ENCODE measurements at places on chromosomes 3 and 15. TPM values are rescaled to one million over a fixed set of nuclear protein-coding genes. Genes with fewer than 3 reads are reported as not detected.

DNA sequence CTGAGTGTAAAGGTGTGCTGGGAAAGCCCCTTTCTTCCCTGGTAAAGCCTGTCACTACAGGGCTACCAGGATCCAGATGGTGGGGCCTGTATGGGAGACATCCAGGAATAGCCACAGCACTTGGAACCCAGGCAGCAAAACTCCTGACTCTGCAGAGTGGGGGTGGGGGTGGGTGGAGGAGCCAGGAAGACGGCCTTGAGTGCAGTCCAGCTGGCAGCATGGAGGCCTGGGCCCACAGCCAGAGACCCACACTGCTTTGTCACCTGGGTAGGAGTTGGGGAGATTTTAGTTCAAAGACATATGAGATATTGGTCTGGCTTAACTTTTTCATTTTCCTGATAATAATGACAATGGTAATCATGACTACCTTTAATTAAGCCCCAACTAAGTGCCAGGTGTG lies 116.7 kb upstream of the MRPS22 start:
- H3K27ac ChIP-seq: no peak overlapping the region
- no peak overlapping the region for H3K4me3 ChIP-seq
- no peaks in the 10 kb centered on the region for H3K27me3 ChIP-seq
- DNase-seq: no peak
- H3K36me3 ChIP-seq: no peaks in the 10 kb centered on the region

GRCh38 chr3:18666655-18667054 lies 241.5 kb upstream of the SATB1 start:
- no peak overlapping the region for H3K27ac ChIP-seq
- H3K4me3 ChIP-seq: no peak overlapping the region
- no peaks in the 10 kb centered on the region for H3K36me3 ChIP-seq
- H3K27me3 ChIP-seq: no peaks in the 10 kb centered on the region

- H3K4me1 ChIP-seq: peaks cover 6% of the 10 kb centered on the region
- H3K27ac ChIP-seq: peak overlapping the region; percentile 20
- H3K4me3 ChIP-seq: no peak overlapping the region
- H3K27me3 ChIP-seq: no peaks in the 10 kb centered on the region
Observed at GRCh38 chr3:197125636-197126035, 96.0 kb upstream of the MELTF start.

- H3K36me3 ChIP-seq: no peaks in the 10 kb centered on the region
- no peaks in the 10 kb centered on the region for H3K4me1 ChIP-seq
- DNase-seq: peak; percentile 25
- H3K27me3 ChIP-seq: 0 out of 2 replicates have a peak, but pooled peaks cover 1% of the 10 kb centered on the region
Observed at GRCh38 chr15:29970402-29970695, 112.4 kb upstream of the GOLGA8J start.

DNA sequence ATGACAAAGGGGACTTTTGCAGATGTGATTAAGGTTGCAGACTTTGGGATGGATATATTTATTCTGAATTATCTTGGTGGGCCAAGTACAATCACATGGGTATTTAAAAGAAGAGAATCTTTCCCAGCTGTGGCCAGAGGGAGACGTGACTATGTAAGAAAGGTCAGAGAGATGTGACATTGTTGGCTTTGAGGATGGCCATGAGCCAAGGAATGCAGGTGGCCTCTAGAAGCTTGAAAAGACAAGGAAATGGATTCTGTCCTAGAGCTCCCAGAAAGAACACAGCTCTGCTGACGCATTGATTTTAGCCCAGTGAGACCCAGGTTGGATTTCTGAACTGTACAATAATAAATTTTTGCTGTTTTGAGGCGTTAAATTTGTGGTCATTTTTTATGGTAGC lies 616.0 kb upstream of the TBL1XR1 start:
- H3K27me3 ChIP-seq: no peaks in the 10 kb centered on the region
- DNase-seq: no peak
- no peak overlapping the region for H3K4me3 ChIP-seq
- no peaks in the 10 kb centered on the region for H3K36me3 ChIP-seq
- no peak overlapping the region for H3K27ac ChIP-seq
- H3K4me1 ChIP-seq: peaks cover 14% of the 10 kb centered on the region

The GOLGA8S gene
- not detected for total RNA-seq

DNA sequence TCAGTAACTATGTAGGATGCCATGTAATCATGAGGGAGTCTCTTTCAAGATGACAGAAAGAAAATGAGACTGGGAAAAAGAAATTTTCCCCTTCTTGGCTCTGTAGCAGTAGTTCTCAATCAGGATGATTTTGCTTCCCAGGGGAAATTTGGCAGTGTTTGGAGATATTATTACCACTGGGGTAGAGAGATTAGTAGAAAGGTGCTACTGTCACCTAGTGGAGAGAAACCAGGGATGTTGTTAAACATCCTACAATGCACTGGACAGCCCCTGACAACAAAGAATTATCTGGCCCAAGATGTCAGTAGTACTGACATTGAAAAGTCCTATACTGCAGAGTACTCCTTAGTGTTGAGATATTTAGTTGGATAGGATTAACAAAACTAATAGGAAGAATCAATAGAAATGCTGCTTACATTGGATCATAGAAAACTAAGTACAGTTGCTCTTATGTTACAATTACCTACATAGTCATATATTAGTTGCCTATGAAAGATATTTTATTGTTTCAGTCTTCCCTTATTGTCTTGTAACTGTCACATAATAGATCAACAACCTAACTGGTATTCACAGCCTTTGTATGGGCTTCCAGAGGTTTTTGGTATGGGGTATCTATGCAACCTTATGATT lies 433.3 kb downstream of the RAP2B start:
- H3K4me3 ChIP-seq: no peak overlapping the region
- 0 out of 2 replicates have a peak, but pooled peaks cover 6% of the 10 kb centered on the region for H3K4me1 ChIP-seq
- no peaks in the 10 kb centered on the region for H3K27me3 ChIP-seq
- no peaks in the 10 kb centered on the region for H3K36me3 ChIP-seq
- H3K27ac ChIP-seq: no peak overlapping the region

DNA sequence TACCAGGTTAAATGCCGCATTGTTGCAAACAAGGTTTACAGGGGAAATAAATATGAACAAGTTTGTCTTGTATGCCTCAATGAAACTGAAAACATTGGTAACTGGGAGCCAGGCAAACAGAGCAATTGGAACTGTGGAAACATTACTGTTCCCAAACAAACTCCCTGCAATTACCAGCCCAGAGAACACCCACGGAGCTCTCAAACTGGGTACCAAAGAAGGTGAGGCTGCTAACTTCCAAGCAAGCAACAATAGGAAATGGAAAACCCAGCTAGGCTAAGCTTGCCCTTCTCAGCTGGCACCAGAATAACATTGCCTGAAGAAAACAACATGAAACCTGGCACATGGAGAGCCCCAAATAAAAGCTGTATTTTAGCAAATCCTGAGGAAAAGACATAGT lies 218.9 kb upstream of the THRB start:
- no peak overlapping the region for H3K27ac ChIP-seq
- no peak overlapping the region for H3K4me3 ChIP-seq
- H3K27me3 ChIP-seq: no peaks in the 10 kb centered on the region
- H3K4me1 ChIP-seq: no peaks in the 10 kb centered on the region
- DNase-seq: no peak

The MYLK gene
- 23.0 TPM for total RNA-seq

The CHRFAM7A gene
- not detected for total RNA-seq

DNA sequence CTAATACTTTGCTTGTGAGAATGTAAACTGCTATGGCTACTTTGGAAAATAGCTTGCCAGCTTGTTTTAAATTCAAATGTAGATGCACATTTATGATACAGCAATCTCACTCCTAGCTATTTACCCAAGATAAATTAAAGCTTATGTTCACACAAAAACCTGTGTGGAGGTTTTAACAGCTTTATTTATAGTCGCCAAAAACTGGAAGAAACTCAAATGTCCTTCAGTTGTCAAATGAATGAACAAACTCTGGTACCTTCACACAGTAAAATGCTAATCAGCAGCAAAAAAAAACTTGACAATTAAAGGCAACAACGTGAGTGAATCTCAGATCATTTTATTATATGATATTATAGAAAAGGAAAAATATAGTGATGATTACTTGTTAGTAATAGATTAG lies 248.6 kb upstream of the NECTIN3 start:
- no peaks in the 10 kb centered on the region for H3K27me3 ChIP-seq
- no peak overlapping the region for H3K27ac ChIP-seq
- H3K4me1 ChIP-seq: no peaks in the 10 kb centered on the region

The ARGFX gene
- not detected for total RNA-seq

The RTP4 gene
- not detected for total RNA-seq

GRCh38 chr3:4615750-4616149 lies 122.6 kb downstream of the ITPR1 start:
- DNase-seq: no peak
- H3K4me1 ChIP-seq: no peaks in the 10 kb centered on the region
- no peaks in the 10 kb centered on the region for H3K27me3 ChIP-seq
- H3K36me3 ChIP-seq: no peaks in the 10 kb centered on the region
- H3K4me3 ChIP-seq: no peak overlapping the region
- H3K27ac ChIP-seq: no peak overlapping the region

DNA sequence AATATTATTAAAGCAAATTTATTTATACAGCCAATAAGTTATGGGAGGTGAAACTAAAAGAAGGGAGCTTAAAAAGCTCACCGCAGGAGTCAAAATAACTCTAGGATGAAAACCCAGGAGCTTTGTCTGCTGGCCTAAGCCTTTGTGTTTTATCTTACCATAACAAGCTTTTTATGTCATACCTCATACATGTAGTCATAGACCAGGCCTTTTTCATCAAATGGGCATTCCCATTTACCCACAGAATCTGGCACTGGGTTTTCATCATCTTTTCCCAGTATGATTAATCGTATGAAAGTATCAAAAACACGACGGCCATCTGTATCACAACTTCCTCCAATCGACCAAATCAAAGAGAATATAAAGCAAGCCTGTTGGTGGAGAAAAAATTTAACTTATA lies 122.8 kb downstream of the DNAH12 start:
- H3K4me1 ChIP-seq: no peaks in the 10 kb centered on the region
- no peak for DNase-seq
- no peak overlapping the region for H3K4me3 ChIP-seq
- H3K27me3 ChIP-seq: no peaks in the 10 kb centered on the region
- no peaks in the 10 kb centered on the region for H3K36me3 ChIP-seq

GRCh38 chr15:31223478-31224350 lies 102.9 kb upstream of the KLF13 start:
- H3K4me3 ChIP-seq: no peak overlapping the region
- H3K27me3 ChIP-seq: no peaks in the 10 kb centered on the region
- DNase-seq: no peak
- H3K27ac ChIP-seq: no peak overlapping the region

DNA sequence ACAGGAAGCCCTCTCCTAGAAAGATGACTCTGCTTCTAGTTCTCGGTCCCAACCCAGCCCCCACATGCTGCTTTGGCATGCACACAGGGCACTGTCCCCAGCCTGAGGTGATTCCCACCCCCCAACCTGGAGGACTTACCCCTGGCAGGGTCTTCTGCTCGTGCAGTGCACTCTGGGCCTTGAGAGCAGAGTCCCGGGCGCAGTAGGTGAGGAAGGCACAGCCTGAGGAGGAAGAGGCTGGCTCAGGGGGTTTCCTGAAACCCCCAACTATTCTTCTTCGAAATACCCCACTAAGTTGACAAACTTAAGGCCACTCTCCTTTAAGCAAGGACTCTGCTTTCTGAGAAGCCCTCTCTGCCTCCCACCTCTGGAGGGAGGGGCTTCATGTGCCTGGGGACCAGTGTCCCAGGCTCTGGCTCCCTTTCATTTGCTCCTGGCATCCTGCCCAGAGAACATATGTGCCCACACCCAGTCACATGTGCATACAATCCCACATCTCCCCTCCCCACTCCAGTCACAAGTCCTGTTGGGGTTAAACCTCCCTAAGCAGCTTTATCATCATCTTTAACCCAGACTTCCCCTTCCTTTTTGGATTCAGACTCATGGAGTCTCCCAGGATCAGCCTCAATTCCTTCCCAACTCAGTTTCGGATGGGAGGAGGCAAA lies 4.1 kb downstream of the CELF6 start:
- no peaks in the 10 kb centered on the region for H3K27me3 ChIP-seq
- no peak for DNase-seq
- H3K4me3 ChIP-seq: no peak overlapping the region

GRCh38 chr15:53936137-53936536 lies 42.1 kb upstream of the UNC13C start:
- H3K27ac ChIP-seq: no peak overlapping the region
- no peak overlapping the region for H3K4me3 ChIP-seq
- H3K4me1 ChIP-seq: no peaks in the 10 kb centered on the region
- no peak for DNase-seq
- H3K27me3 ChIP-seq: no peaks in the 10 kb centered on the region
- H3K36me3 ChIP-seq: no peaks in the 10 kb centered on the region

DNA sequence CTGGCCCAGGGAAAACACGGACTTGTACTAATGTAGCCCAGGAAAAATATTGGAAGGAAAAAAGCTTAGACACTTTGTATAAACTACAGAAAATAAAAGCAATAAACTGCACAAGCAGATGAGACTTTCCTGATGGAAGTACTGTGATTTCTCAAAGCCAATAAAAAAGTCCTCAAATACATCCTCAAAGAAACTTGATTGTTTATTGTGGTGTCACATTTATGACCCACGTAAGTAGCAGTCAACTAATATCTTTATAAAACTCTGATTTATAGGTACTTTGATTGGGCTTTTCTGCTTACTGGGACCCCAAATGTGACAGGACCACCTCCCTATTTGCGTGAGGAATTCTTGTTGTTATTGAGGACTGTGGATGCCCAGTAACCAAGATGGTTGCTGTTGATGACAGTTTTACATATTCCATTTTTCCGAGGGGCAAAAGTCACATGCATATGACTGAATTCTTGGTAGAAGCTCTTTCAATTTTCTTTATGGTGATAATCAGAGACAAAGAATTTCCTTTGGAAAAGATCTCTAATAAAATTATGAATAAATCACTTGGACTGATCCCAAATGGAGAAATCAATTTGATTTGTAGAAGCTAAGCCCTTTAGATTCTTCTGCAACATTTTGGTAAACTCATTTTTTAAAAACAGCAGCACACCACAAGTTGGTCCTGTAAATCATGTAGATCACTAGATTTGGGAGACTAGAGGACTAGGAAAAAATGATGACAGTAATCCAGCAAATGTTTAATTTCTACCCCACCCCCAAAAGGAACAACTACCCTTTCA lies 159.0 kb upstream of the TSC22D2 start:
- no peaks in the 10 kb centered on the region for H3K27me3 ChIP-seq
- no peak for DNase-seq
- H3K36me3 ChIP-seq: no peaks in the 10 kb centered on the region
- peaks cover 40% of the 10 kb centered on the region for H3K4me1 ChIP-seq
- H3K4me3 ChIP-seq: no peak overlapping the region

- H3K4me3 ChIP-seq: no peak overlapping the region
- no peaks in the 10 kb centered on the region for H3K27me3 ChIP-seq
- H3K4me1 ChIP-seq: no peaks in the 10 kb centered on the region
- no peak for DNase-seq
- no peak overlapping the region for H3K27ac ChIP-seq
- no peaks in the 10 kb centered on the region for H3K36me3 ChIP-seq
Observed at GRCh38 chr15:73485372-73485771, 42.4 kb downstream of the REC114 start.

- H3K4me3 ChIP-seq: peak overlapping the region; percentile 82
- peak overlapping the region; percentile 98 for H3K27ac ChIP-seq
- H3K4me1 ChIP-seq: peaks cover 30% of the 10 kb centered on the region
- no peaks in the 10 kb centered on the region for H3K36me3 ChIP-seq
- H3K27me3 ChIP-seq: no peaks in the 10 kb centered on the region
- DNase-seq: no peak
Observed at GRCh38 chr15:92885224-92886041, 14.7 kb upstream of the CHD2 start.

GRCh38 chr3:169984292-169984691 lies 17.7 kb downstream of the SEC62 start:
- no peak for DNase-seq
- peaks cover 1% of the 10 kb centered on the region for H3K36me3 ChIP-seq
- no peak overlapping the region for H3K4me3 ChIP-seq
- peaks cover 5% of the 10 kb centered on the region for H3K4me1 ChIP-seq
- no peak overlapping the region for H3K27ac ChIP-seq
